ENCODE measurements at places on chromosomes 6 and 20. TPM values are rescaled to one million over a fixed set of nuclear protein-coding genes. Genes with fewer than 3 reads are reported as not detected.
A peak's percentile ranks its signal among the peaks of the same experiment; 100 is the strongest.

NKAIN2 gene
- polyA plus RNA-seq: 14.5 TPM

- no peak for DNase-seq
Measured at GRCh38 chr6:82989736-82990290, 75.8 kb downstream of the UBE3D start.

DNA sequence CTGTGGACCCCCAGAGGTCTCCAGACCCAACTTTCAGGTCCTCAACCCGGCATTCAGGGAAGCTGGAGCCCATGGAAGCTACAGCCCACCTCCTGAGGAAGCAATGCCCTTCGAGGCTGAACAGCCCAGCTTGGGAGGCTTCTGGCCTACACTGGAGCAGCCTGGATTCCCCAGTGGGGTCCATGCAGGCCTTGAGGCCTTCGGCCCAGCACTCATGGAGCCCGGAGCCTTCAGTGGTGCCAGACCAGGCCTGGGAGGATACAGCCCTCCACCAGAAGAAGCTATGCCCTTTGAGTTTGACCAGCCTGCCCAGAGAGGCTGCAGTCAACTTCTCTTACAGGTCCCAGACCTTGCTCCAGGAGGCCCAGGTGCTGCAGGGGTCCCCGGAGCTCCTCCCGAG, 950 bp downstream of the GNAS start:
- no peak for DNase-seq

DNA sequence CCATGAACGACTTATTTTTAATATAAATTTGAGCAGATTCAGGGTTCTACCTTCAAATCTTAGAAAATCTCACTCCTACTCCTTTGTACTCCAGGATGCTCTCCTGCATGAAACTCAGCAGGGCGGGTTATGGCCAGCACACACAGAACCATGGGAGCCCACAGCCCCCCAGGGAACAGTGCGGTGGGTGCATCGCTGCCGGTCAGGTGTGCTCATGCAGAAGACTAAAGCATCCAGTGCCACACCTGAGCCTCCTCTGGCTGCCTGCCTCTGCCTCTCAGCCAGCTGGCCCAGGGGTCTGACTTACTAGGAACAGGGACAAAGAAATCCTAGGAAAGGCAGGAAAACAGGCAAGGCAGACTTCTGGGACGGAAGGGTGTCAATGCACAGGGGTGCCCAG, 31.8 kb downstream of the EZR start:
- DNase-seq: no peak

DNA sequence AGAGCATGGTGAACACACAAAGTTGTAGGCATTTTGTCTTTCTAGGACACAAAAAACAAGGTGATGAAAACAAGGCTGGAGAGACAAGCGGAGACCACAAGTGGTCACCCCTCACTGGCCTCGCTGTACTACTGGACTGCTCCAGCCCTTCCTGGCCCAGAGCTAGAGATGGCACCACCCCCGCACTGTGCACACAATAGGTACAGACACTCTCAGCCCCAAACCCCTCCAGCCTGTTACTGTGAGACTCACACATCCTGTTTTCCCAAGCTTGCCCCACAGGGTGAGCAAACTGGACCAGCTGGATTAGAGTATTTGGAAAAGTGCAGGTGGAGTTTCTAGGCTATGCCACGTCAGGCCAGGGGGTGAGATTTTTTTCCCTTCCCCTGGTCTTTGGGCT, 8.4 kb upstream of the ZSWIM1 start:
- no peak for DNase-seq

GRCh38 chr6:165906-166305, 126.4 kb upstream of the DUSP22 start:
- peak; percentile 45 for DNase-seq

DNA sequence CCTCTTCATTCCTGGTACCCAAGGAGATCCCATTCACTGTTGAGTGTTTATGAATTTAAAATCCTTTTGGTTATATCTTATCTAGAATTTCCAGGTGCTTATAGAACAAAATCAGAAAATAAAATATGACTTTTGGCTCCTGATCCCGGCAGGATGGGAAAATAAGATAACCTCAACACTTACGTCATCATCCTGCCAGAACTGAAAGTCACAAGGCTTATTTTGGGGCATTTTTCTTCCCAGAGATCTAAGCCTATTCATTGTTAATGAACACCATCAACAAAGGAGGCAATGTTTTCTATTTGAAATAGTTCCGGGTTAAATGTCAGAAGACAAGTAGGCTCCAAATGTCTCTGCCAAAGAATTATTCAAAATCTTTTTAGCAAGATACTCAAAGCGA, 580.6 kb downstream of the TFAP2A start:
- no peak for DNase-seq
